ENCODE measurements at places on chromosomes 12 and 14.

DNA sequence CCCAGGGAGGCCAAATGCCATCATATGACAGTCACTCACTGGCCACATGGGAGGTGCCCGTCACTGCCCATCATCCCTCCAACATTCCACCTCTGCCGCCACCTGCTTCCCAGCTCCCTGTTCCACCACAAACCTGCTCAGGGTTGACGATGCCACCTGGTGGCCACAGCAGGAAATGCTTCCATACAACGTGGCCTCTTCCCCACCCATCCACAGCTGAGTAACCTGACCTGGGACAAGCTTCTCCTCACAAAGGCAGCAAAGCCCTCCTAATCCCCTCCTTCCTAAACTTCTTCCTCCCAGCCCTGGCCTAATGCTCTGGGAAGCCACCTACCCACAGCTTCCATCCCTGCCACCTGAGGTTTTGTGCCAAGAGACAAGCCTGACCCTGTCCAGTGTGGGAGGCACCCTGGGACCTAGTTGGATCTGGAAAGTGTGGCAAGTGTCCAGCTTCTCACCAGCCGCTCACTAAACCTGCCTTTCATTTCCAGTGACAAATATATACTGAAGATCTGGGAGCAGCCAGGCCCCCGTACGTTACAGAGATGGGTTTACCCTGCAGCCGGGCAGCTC is 4.3 kb downstream of the DEGS2 start:
- DNase-seq: no peak

- no peak for DNase-seq
Observed at GRCh38 chr14:86824167-86824566, 1168.8 kb downstream of the GALC start.

GRCh38 chr12:530821-531220 is 71.1 kb downstream of the B4GALNT3 start:
- DNase-seq: no peak

- no peak for DNase-seq
Observed at GRCh38 chr12:58368001-58368400, 426.6 kb downstream of the ATP23 start.

All from A172 (cell line).